ENCODE measurements at places on chromosomes 6 and 20.

- DNase-seq: peak; percentile 89
Observed at GRCh38 chr6:28474441-28475219, 31.3 kb upstream of the ZSCAN23 start.

GRCh38 chr6:76330031-76330430, 257.6 kb upstream of the IMPG1 start:
- no peak for DNase-seq

DNA sequence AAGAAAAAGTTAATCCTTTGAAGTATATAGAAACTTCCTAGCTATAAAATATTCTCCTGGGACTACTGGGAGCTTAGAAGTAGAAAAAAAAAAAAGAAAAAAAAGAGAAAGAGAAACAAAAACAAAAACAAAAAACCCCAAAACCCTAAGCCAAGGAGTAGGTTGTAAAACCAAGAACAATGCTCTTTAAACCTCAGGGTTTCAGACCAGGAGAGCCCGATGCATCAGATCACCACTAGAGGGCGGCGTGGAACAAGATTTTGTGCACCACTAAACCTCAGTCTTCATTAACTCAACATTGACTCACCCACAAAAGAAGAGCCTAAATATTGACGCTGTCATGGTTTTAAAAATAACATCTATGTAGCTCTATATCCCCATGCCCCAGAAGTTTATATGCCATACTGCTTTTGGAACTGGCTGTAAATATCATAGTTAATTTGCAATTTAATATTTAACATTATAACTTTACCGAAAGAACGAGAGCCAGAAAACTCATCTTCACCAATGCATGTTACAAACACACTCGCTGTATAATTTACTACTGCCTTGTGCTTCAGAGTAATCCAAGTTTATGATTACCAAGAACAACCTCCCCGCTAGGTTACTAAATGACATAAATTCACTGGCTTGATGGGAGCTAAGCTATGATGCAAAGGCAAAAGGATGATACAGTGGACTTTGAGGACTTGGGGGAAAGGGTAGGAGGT, 19.2 kb downstream of the MCUR1 start:
- peak; percentile 80 for DNase-seq

GRCh38 chr6:142045380-142046278, 87.1 kb upstream of the GJE1 start:
- DNase-seq: peak; percentile 32

DNA sequence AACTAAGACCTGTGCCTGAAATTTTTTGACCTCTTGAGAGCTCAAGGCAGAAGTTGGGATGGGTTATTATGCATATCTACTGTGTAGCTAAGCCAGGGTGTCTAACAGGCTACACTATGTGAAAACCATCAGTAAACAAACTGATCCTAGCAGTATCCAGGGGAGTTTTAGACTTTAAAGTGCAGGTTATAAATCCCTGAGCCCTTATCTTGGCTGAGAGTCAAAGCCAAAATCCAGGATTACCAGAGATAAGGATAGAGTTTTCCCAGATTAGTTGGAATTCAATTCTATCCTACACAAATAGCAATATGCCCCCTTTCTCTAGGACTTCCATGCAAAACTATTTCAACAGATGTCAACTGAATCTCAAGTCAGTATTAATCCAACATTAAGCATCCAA, 1229.7 kb downstream of the GRIK2 start:
- DNase-seq: no peak

GRCh38 chr6:83878902-83879644, 19.6 kb downstream of the CYB5R4 start:
- DNase-seq: no peak

GRCh38 chr20:35514371-35514932, 15.0 kb downstream of the C20orf173 start:
- DNase-seq: no peak

DNA sequence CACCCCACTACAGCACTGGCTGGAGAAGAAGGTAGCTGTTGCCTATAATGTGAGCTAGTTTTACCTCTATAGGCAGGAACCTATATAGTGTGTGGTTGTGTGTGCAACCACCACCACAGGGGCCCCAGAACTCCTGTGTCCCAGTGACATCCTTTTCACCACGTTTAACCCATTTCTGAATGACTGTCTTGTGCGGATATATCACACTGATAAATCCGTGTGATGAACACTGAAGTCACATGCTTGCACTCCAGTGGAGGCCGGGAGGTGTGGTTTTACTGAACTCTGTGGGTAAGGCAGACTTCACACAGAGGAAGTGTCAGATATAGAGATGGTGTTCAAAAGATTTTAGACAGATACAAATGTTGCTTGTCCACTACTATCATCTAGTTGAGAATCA, 32.5 kb downstream of the SDHAF4 start:
- no peak for DNase-seq

DNA sequence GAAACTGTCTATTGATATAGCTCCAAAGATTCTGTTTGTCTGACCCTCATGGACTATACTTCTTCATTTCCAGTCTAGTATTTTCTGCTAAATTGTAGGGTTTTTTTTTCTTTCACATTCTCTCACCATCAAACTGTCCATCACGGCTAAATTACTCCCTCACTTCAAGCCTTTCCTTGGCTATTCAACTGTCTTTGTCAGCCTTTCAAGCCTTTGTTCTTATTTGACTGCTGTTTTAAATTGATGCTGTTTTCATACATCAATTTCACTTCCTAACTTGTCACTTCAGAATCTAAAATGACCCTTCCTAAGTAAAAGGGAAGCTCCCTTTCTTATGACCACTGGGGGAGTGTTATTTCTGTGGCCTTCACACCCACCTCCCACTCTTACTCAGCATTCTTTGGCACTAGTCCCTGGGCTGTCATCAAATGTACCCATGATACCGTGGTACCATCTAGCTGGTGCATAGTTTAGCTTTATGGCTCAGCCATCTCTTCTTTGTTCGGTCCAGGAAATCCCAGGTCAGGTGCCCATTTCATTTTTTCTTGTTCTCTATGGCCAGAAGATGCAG, 8.6 kb downstream of the GJA1 start:
- peak; percentile 45 for DNase-seq

DNA sequence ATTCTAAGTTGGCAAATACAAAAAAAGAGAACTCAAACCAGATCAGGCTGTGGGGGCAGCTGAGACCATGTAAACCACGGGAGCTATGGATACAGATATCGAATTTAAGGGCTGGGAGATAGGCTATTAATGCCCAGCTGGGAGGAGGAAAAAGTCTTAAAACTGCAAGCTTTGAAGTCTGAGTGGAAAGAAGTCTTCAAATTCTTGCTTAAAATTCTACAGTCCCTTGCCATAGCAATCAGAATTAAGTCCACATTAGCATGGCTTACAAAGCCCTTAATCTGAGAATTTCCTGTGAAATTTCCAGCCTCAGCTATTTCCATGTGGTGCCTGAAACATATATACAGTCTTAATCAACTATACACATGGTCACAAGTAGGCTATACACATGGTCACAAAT, 465.0 kb upstream of the HSF2 start:
- no peak for DNase-seq

- DNase-seq: no peak
Observed at GRCh38 chr6:156193381-156193780, 583.8 kb upstream of the ARID1B start.

DNA sequence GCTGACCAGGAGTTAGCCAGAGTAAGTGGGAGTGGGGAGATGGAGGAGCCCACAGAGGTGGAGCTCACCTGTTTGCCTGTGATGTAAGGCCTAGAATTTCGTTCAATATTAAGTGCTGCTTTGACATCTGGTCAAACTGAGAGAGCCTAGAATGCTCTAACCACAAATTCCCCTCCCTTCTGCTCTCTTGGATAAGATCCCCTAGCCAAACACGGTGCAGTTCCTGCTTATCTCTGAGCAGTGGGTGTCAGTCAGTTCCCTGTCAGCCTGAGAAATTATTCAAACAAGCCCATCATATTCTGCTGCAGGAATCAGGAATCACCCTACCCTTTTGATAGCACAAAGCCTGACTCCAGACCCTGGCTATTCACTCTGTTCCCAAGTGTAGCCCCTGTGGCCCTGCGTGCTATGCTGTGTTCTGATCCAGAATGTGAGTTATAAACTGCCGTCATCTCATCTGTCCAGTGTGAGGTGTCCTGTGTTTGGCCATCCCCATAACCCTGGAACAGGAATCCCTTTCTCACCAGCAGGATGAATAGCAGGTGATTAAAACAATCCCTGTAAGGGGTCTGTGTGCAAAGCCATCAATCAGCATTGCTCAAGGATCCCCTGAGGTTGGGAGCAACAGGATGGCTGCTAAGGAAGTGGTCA, 31.8 kb upstream of the ZNF133 start:
- DNase-seq: no peak

GRCh38 chr6:170439366-170440361, 113.4 kb downstream of the PSMB1 start:
- DNase-seq: peak; percentile 70

DNA sequence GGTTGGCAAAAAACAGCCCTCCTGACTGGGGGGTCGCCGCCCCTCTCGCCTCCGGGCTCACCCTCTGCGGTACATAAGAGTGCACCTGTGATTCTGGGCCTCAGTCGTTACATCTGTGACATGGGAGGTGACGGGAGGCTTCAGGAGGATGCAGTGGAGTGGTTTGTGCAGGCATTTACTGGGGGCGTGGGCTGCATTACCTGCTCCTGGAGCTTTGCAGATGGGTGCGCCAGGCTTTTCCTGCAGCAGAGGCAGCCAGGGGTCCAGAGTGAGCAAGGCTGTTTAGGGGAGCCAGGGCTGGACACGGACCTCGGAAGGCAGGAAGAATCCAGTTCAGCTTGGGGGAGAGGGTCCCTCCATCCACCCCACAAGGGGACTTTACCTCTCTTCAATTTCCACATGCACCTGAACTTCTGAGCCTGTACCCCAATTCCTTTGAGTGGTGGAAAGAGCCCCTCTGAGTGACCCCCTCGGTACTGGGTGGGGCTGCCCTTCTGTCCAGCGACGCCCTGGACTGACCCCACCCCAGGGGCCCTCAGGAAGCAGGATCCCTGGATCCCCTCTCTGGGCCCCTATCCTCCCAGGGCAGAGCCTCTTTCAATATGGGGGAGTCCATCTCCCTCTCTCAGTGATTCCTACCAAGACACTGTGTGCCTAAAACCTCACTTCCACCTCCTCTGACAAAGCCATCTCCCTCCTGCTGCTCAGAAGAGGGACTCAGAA, 134.0 kb downstream of the TAF4 start:
- no peak for DNase-seq

GRCh38 chr6:8627085-8627861, 191.9 kb upstream of the SLC35B3 start:
- DNase-seq: peak; percentile 78

DNA sequence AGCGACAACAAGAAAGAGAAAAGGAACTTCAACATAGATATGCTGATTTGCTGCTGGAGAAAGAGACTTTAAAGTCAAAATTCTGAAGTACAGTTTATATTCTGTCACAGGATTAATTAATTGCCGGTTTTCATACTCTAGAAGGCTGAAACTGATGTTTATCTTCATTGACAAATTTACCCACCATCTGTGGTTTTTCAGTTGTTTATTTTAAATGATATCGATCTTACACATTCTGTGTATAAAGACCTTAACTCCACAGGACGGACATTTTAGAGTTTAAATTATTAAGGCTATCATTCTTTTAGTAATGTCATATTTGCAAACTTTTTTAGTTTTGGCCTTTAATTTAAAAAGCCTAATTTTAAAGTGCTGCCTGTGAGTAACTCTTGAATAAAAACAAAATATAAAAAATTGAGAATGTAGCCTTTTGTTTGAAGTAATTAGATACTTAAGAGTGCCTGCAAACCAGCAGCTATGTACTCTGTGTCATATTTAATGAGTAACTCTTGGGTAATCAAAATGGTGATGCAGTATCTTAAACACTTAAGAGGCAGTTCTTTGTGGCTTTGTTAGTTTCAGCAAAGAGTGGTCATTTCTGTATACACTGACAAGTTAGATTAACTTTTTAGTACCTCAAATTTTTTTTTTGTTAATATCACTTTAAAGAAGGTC, 59.3 kb downstream of the CDC5L start:
- peak; percentile 78 for DNase-seq

All from EL (cell line).